T-helper 2 cell (primary cell): ENCODE measurements at places on chromosomes 7 and 10.

DNA sequence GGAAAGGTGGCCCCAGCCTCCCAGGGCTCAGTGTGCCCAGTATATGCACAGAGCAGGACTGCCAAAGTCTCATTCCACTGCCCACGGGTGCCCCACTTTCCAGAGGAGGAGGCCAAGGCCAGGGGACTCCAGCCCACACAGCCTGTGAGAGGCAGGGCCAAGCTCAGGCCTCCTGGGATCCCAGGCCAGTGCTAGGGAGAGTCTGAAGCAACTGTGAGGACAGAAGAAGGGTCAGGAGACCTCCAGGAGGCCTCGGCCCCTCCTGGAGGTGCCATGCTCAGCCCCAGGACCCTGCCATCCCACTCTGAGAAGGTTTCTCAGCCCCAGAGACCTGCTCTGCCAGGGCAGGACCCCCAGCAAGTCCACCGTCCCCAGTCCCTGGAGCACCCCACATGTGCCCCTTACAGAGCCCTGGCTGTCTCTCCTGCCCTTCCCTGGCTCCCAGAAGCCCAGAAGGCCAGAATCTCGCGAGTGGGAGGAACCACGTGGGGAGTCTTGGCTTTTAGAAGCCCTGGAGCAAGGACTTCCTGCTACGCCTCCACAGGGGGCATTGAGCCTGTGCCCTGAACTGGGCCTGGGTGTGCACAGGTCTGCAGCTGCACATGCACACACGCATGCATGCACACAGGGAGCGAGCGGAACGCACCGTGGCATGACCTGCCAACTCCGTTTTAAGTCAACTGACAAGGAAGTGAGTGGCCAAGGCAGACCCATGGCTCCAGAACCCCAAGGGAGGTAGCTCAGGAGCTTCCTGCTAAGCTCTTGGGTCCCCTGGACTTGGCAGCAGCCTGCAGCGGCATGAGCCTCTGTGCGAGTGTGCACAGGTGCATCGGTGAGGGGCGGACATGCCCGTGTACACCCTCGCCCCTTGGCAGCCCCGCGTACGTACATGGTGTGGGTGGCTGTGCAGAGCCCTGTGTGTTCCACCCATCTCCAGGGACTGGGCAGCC lies 33.6 kb downstream of the ZCCHC24 start:
- DNase-seq: no peak

- DNase-seq: no peak
These were observed 5.0 kb upstream of the WBP1L start for GRCh38 chr10:102738692-102739121.

- DNase-seq: no peak
These were observed 69.7 kb upstream of the TNS3 start for GRCh38 chr7:47651355-47652317.

GRCh38 chr7:51274955-51275354 lies 41.7 kb downstream of the COBL start:
- no peak for DNase-seq

GRCh38 chr7:141700848-141701371 lies 1.1 kb downstream of the DENND11 start:
- DNase-seq: no peak

GRCh38 chr10:74651565-74651964 lies 174.8 kb upstream of the KAT6B start:
- DNase-seq: peak; percentile 26

DNA sequence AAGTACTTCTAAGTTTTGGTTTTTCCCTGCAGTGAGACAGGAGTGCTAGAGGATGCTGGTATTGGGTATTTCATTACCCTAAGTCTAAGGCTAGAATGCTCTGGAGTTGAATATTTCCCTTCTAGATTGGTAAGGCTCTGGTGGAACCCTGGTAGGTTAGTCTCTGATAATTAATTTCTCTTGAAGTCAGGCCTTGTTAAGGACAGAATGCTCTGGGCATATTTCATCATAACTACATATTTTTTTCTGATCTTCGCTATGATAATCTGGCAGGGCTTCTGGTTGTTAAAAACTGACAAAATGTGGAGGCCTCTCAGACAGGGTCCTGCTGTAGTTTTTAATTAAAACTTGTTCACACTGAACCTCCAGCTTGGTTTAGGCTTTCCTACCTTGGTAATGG lies 83.8 kb downstream of the CDK13 start:
- no peak for DNase-seq

DNA sequence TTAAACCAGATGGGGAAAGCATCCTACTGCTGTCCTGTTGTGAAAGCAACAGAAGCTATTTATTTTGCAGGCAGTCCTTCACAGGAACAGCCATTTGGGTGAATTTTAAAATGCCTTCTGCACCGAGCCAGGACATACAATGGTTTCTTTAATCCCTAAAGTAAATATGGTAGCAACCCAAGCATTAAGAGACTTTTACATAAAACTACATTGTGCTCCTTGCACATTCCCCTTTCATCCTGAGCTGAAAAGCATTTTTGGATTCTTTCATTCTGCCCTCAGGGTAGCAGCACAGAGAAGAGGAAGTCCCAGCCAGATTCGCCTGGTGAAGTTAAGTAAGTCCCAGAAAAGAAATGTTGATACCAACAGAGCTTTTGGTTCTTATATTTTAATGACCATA lies 84.0 kb upstream of the FAM3C start:
- no peak for DNase-seq

DNA sequence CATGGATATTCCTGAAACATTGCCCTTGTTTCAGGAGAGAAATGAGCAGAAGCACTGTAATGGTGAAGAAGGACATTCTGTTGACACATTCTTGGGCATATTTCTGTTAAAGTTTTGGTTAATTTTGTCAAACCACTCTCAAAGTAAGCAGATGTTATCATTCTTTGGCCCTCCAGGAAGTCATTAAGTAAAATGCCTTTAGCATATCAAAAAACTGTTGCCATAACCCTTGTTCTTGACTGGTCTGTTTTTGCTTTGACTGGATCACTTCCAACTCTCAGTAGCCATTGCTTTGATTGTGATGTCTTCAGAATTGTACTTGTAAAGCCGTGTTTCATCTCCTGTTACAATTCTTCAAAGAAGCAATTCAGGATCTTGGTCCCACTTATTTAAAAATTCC lies 404.3 kb upstream of the LRRTM3 start:
- no peak for DNase-seq

DNA sequence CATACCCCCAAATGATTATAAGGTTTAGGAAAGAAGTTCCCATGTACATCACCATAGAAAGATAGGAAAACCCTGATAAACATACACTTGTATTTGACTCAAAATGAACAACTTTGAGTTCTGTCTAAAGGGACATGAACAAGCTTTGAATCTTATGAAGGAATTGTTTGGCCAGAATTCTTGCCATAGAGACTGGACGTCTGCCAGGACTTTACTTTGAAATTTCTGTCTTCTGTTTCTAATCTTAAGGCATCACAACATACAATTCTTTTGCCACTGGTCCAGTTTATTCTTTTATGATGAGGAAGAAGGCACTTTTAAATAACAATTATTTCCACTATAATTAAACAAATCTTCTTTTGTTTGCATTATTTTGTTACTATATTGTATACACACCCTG lies 26.2 kb upstream of the CYP26C1 start:
- no peak for DNase-seq

DNA sequence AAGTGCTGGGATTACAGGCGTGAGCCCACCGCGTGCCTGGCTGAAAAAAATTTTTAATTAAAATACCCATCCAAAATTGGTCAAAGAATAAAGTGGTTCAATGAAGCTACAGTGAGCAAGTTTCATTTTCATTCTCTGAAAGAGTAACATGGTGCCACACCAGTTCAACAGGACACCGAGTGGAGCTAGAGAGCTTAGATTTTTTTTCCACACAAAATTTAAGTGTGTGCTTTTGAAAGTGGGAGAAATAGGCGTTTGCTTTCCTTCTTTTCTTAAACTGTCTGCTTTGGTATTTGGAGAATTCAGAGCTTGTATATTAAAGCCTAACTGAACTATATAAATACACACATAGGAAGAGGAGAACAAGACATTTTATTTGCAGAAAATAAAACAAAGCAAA lies 43.4 kb downstream of the BPGM start:
- DNase-seq: peak; percentile 62

GRCh38 chr10:36943544-36943943 lies 181.9 kb upstream of the ANKRD30A start:
- no peak for DNase-seq

DNA sequence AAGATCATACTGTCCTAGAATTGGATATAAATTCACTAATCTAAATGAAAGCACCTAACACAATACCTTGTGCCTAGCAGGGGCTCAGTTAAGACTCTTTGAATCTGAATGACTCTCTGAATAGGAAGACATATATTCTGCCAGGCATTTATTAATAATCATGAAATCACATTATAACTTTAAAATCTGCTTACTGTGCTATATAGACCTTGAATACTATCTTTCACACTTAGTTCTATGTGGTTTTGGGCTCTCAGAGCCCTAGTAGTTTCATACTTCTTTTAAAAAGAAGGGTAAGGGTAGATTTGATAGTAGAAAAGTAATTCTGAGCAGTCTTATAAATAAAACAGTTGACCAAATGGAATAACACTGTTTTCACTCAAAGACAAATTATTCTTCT lies 10.2 kb downstream of the UBN2 start:
- DNase-seq: no peak

- no peak for DNase-seq
These were observed 66.2 kb upstream of the SDK1 start for GRCh38 chr7:3234851-3235250.

DNA sequence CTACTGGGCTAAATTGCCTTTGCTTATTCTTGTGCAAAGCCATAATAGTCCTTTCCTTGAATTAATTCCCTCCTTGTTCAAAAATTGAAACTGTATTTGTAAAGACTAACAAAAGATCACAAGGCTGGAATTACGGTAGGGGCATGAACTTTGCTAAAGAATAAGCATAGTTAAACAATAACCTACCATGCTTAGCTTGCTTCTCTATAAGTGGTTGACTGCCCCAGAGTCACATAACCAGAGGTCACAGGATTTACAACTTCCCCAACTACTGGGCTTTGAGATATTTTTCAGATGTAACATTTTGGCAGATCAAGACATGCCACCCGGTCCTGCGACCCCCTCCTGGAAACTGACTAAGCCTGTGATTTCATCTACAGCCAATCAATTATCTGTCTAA lies 181.4 kb downstream of the GPAM start:
- no peak for DNase-seq

DNA sequence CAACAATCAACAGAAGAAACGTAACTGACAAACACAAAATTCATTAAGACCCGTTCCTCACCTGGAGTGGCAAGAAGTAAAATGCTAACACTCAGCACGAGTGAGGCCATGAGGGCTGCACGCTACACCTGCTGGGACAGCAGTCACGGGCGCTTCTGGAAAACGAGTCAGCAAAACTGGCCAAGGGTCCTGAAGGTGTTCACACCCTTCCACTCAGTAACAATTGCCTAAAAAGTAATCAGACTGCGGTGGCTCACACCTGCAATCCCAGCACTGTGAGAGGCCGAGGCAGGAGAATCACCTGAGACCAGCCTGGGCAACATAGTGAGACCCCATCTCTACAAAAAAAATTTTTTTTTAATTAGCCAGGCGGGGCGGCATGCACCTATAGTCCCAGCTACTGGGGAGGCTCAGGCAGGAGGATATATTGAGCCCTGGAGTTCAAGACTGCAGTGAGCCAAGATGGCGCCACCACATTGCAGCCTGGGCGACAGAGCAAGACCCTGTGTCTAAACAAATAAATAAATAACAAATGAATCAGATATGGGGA lies 199.1 kb downstream of the MAD1L1 start:
- DNase-seq: no peak

- DNase-seq: no peak
These were observed 205.8 kb upstream of the GRB10 start for GRCh38 chr7:50988465-50988864.

GRCh38 chr10:110980807-110981206 lies 61.4 kb downstream of the SHOC2 start:
- peak; percentile 2 for DNase-seq

GRCh38 chr7:124208173-124208572 lies 175.3 kb upstream of the TMEM229A start:
- no peak for DNase-seq

- DNase-seq: no peak
These were observed 83.1 kb upstream of the STEAP1B start for GRCh38 chr7:22582863-22583622.

GRCh38 chr10:80518143-80518806 lies 19.4 kb upstream of the SH2D4B start:
- no peak for DNase-seq

- no peak for DNase-seq
These were observed 27.7 kb upstream of the PRKAR1B start for GRCh38 chr7:754531-755412.

DNA sequence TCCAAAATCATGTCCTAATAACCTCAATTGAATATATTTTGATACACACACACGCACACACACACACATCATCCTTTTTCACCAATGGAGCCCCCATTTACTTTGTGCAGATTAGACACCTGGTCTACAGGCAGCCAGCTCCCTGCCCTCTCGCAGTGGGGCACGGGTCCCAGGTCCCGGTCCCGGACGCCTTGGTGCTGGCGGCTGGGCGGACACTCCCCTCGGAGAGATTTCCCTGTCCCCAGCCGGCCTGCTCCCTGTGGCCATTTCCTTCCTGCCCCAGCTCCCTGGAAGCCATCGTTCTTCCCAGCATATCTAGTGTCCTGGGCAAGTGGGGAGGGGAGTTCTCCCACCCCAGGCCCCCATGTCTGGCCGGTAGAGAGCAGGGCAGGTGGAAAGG lies 14.6 kb downstream of the DPY19L1 start:
- DNase-seq: no peak

GRCh38 chr10:70403483-70404035 lies 386 bp upstream of the EIF4EBP2 start:
- no peak for DNase-seq

DNA sequence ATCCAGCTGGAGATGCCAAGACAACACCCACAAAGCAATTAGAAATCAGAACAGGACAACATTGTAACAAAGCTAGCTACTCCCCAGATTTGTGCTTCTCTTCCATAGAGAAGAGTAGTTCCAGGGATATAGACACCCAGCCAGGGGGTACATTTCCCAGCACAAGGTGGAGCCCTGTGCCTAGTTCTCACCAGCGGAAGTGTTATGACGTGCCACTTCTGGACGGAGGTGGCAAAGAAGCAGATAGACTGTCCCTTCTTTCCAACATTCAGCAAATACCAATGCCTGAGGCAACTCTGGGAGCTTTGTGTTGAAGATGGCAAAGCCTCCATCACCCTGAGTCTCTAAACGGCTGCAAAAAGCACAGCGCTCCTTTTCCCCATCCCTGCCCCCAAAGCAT lies 23.4 kb upstream of the GSAP start:
- DNase-seq: no peak

GRCh38 chr10:67783606-67784294 lies 54.2 kb downstream of the DNAJC12 start:
- DNase-seq: no peak

- no peak for DNase-seq
These were observed 133.0 kb upstream of the TNS3 start for GRCh38 chr7:47714669-47715607.

GRCh38 chr7:71334541-71334940 lies 202.6 kb downstream of the GALNT17 start:
- DNase-seq: no peak

- no peak for DNase-seq
These were observed 126.6 kb upstream of the RAB11FIP2 start for GRCh38 chr10:118173296-118173695.
